ENCODE measurements at places on chromosomes 4 and X.

- DNase-seq = no peak
Measured at GRCh38 chr4:39987485-39987884, 9.8 kb upstream of the PDS5A start.

DNA sequence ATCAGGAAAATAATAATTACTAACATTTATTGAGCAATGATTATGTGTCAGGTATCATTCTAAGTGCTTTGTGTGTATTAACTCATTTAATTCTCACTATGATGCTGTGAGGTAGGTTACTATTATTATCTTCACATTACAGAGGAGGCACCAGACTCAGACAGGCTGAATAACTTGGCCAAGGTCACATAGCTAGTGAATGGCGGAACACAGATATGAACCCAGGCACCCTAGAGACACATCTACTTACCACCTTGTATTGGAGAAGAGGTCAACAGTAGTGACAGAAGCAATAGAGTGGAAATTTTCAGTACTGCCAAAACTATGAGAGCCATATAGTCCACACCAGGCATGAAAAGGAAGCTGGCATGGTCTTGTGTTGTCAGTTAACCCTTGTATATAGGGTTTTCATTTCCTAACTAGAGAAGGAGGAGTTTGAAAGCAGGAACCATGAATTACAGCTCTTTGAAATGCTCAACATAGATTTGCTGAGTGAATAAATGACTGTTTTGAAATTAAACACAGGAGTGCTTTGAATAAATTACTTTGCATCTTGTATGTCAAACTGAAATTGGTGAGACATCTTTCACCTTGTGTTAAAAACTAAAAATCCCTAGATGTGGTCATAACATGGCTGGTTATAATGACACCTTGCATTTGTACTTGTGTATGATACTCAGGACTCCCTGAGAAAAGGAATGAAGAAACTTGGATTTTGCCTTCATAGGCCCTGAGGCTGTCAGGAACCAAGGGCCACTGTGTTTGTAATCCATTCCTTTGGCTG is 71.8 kb downstream of the RTL9 start:
- DNase-seq = no peak

- DNase-seq = no peak
Measured at GRCh38 chrX:139026811-139027210, 315.3 kb upstream of the FGF13 start.

DNA sequence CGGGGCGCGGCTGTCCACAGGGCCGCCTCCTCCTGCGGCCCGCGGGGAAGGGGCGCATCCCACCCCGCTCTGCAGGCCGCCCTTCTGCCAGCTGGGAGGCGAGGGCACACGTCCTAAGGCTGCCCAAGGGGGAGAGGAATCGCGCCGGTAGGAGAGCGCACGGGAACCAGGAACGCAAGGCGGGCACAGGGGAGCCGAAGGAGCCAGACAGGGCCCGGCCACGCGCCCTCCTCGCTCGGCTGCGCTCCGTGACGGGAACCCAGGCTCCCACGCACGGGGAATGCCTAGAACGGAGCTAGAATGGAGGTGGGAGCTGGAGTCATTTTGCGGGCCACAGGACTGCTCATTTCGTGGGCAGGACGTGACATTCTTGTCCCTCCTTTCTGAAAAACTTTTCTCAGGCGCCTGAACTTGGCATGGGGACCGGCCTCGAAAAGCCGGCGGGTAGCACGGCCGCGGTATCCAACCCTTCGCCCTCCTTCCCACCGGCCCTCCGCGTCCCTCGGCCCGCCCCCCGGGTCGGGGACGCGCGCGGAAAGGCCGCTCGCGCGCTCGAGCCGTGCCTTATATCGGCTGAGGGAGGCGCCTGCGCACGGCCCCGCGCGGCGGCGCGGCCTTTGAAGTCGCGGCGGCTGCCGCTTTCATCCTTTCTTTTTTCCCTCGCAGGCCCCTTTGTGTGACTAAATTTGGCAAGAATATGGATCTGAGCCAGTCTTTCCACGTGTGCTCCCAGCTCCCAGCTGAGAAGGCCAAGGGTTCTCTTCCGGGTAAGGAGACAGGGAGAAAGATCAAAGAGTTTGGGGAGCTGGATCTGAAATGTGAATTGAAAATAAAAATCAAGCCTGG is 4.2 kb upstream of the LEF1 start:
- peak; percentile 34 for DNase-seq

DNA sequence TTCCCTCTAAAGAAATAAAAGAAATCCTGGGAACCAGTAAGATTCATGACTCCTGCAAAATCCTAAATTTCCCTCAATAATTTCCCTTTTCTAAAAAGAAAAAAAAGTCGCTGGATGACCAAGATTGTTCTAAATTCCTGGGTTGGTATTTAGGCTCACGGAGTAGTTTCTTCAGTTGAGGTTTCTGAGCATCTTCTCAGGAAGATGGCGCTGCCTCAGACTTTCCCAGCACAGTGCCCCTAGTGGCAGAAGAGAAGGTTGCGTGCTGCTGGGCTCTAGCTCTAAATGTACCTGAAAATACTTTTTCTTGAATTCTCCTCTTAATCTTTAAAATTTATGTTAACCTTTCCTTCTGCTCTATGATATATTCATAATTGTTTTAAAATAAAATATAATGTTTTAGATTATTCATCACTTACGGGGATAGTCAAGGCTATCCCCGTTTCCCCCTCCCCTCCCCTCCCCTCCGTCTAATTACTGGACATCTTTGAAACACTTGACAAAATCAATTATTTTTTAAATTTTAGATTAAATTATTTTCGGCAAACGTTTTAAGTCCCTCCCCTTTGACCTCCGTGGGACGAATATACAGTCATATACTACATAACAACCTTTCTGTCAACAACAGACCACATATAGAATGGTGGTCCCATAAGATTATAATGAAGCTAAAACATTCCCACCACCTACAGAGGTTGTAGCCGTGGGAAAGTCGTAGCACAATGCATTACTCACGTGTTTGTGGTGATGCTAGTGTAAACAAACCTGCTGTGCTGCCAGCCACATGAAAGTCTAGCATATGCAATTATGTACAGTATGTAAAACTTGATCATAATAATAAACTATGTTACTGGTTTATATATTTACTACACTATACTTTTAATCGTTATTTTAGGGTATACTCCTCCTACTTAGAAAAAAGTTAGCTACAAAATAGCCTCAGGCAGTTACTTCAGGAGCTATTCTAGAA is 41.0 kb upstream of the GATB start:
- DNase-seq = peak; percentile 5

DNA sequence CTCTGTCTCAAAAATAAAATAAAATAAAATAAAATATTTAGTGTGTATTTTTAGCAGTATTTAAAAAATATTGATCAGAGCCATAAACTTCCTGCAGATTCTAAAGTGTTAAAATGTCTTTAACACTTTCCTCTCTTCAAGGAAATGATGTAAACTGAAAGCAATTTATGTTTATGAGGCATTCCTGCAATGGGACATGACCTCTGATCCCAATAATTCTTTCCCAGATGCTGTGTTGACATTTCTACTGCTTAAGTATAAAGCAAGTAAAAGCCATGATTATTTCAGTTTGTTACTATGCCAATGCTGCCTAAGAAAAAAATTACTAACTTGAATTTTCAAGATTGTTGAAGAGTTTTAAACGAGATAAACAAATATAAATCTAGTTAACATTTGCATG is 29.0 kb downstream of the COQ2 start:
- DNase-seq = no peak

- no peak for DNase-seq
Measured at GRCh38 chrX:153762626-153763173, 1.3 kb upstream of the PLXNB3 start.

DNA sequence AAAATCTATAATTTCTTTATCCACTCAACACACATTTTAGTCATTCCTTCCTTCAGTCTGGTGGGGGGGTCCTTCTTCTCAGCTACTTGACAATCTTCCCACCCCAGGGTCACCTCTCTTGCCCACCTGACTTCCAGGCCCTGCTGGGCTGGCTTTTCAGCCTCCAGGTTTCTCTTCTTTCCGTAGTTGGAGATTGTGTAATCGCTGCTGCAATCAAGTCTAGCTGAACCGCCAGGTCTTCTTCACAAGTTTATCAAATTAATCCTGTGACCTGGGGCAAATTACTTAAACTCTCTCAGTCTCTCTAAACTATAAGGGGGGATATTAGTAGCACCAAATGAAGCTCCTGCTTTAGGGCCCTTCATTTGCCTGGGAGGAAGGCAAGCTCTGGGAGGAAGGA is 102.9 kb upstream of the TNIP3 start:
- DNase-seq = no peak

GRCh38 chr4:142036795-142037583 is 400.6 kb downstream of the IL15 start:
- DNase-seq = no peak

DNA sequence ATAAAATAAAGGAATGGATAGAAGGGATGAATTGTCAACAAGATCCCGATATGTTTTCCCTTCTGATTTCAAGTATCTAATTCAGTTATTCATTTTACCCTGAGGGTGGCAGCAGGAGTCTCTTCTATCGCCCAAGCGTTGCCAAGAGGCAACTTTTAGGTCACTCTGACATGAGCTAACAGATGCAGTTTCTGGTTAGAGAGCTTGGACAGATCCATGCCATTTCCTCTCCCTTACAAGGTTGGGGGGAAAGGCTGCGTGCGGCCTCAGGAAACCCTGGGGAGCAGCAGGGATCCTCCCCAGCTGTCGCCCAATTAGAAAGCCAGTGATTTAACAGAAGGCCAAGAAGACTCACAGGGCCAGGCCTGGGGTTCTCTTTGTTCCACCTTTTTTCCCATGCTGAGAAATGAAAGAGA is 35.3 kb upstream of the WAS start:
- DNase-seq = no peak

- DNase-seq = no peak
Measured at GRCh38 chr4:38625508-38625907, 38.5 kb upstream of the KLF3 start.

All from prostate gland (tissue), 2 donors.